K562 (cell line): ENCODE measurements at places on chromosomes 1 and 21.

DNA sequence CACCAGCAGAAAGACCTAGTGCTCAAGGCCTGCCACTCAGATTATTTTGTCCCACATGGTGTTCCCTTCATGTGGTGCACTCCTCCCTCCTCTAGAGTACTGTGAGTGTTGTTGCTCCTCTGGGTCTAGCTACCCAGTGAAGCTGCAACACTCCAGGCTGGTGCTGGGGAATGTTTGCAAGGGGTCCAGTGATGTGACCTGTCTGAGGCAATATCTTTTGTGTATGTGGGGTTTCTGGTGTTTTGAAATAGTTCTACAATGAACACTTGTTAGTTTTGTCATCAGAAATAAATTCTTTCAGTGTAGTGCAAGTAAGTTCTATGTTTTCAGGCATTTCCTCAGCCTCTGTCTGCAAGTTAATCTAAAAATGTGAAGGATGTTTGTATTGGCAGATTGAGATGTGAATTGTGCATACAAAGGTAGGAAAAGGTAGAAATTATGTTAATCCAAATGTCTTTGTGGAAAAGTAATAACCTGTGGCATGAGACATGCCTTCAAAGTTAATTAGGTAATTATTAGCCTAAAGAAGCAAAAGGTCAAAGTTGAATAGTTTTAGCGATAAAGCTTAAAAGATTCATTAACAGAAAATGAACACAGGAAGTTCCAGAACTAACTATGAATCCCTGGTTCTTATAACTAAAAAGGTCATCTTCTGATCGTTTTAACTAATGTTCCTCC lies 616.8 kb downstream of the LTN1 start:
- DNase-seq = no peak
- no peaks in the 10 kb centered on the region for H3K36me3 ChIP-seq
- H3K4me1 ChIP-seq = no peaks in the 10 kb centered on the region
- no peak overlapping the region for H3K4me3 ChIP-seq
- H3K27me3 ChIP-seq = no peaks in the 10 kb centered on the region

- H3K27me3 ChIP-seq = peaks cover 9% of the 10 kb centered on the region; the same call in 2 of the 3 replicates
- peaks cover 10% of the 10 kb centered on the region; the same call in 1 of the 2 replicates for H3K4me1 ChIP-seq
- no peaks in the 10 kb centered on the region for H3K36me3 ChIP-seq
- no peak overlapping the region for H3K27ac ChIP-seq
- DNase-seq = no peak
Measured at GRCh38 chr1:182083851-182084486, 22.5 kb upstream of the ZNF648 start.

GRCh38 chr1:92219028-92219427 lies 1.3 kb downstream of the C1orf146 start:
- H3K4me3 ChIP-seq = no peak overlapping the region
- H3K27me3 ChIP-seq = peaks cover 5% of the 10 kb centered on the region; the same call in 1 of the 2 replicates
- DNase-seq = no peak
- H3K4me1 ChIP-seq = no peaks in the 10 kb centered on the region

- H3K4me3 ChIP-seq = no peak overlapping the region
- H3K27me3 ChIP-seq = no peaks in the 10 kb centered on the region
Measured at GRCh38 chr1:238485057-238485911, 594.6 kb upstream of the ZP4 start.

- H3K4me1 ChIP-seq = peaks cover 57% of the 10 kb centered on the region
- no peaks in the 10 kb centered on the region for H3K27me3 ChIP-seq
- H3K36me3 ChIP-seq = 0 out of 3 replicates have a peak, but pooled peaks cover 5% of the 10 kb centered on the region
- H3K4me3 ChIP-seq = peak within 1 kb of the TSS; percentile 40
Measured at GRCh38 chr1:155127105-155127966, at the start of gene EFNA1. Gene EFNA1, plus strand, starts transcription at chr1:155127876. Its CDS starts 102 bp downstream, at chr1:155127978.

DNA sequence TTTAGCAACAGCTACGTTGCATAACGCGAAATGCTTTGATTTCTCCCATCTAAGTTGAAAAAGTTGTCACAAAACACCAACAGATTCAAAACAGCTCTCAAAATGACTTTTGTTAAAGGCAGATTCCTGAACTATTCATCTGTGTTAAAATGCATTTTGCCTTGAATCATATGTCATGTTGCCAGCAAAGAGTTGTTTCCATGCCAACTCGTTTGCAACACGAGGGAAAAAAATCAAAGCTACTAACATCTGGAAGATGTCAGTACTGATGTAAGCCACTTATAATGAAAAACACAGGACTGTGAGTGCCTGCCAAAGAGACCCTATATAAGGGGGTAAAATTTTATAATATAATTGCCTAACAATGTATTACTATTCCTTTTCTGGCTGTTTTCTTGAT lies 182.7 kb upstream of the PTBP2 start:
- H3K27me3 ChIP-seq = no peaks in the 10 kb centered on the region
- no peak for DNase-seq
- H3K36me3 ChIP-seq = no peaks in the 10 kb centered on the region
- H3K4me3 ChIP-seq = no peak overlapping the region
- no peak overlapping the region for H3K27ac ChIP-seq
- no peaks in the 10 kb centered on the region for H3K4me1 ChIP-seq

GRCh38 chr1:6246497-6247467 lies 2.8 kb downstream of the HES3 start:
- no peak overlapping the region for H3K4me3 ChIP-seq
- DNase-seq = peak; percentile 90
- no peak overlapping the region for H3K27ac ChIP-seq
- H3K27me3 ChIP-seq = peaks cover 69% of the 10 kb centered on the region
- no peaks in the 10 kb centered on the region for H3K36me3 ChIP-seq

DNA sequence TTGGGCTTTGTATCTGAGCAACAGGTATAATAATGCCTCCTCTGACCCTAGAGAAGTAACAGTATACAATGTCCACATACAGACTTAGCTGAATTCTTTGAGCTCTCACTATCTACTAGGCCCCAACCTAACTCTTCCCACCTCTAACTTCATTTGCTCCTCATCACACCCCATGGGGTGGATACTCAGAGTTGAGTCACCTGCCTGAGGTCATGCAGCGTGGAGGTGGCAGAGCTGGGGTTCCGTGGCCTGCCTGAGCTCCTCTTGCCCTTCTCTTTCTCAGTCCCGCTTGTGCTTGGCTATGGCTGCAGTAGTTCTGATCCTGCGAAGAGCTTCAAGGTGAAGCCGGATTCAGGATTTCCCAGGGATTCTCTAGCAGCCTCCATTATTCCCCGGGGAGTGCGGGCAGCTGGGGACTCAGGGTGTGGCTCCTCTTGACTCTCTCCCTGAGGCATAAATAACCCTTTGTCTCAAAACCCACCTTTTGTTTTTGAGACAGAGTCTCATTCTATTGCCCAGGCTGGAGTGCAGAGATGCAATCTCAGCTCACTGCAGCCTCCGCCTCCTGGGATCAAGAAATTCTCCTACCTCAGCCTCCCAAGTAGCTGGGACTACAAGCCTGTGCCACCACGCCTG lies 29.9 kb upstream of the ACTL8 start:
- no peaks in the 10 kb centered on the region for H3K4me1 ChIP-seq
- no peak overlapping the region for H3K4me3 ChIP-seq
- H3K27me3 ChIP-seq = peaks cover 22% of the 10 kb centered on the region
- no peak overlapping the region for H3K27ac ChIP-seq

DNA sequence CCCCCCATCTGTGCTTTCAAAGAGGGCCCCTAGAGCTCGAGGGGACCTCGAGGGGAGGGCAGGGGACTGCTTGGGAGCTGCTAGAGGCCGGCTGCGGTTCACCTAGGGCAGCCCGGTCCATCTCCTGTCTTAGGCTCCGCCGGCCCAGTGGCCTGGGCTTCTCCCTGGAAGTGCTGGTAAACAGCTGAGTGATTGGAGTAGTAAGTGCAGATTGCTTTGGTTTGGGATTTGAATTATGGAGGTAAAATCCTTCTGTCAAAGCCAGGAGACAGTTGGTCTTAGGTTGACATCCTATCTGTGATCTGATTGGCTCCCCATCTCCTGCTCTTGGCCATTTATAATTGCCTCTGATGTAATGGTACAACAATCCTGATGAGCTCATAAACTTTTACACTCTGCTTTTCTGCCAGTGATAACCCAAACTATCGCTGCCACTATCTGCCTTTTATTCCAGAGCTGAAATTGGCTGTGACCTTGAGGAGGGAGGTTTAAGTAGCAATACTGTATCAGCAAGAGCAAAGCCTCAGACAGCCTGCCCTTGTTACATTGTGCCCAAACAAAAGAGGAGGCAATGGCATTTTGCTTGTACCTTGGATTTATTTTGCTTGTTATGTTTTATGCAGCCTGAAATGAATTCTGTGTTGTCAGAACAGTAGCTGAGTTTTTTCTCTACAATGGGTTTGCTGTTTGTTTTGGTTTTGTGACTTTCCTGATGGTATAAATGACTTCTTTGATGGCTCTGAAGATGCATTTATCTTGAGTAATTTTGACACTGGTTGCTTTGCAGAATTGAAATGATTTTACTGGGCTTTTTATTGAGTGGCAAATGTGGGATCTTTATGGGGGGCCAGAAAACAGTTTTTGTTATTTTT lies 2.4 kb downstream of the ARID1A start:
- H3K4me3 ChIP-seq = peak overlapping the region; percentile 79
- H3K36me3 ChIP-seq = peaks cover 49% of the 10 kb centered on the region
- H3K4me1 ChIP-seq = peaks cover 49% of the 10 kb centered on the region
- no peaks in the 10 kb centered on the region for H3K27me3 ChIP-seq

DNA sequence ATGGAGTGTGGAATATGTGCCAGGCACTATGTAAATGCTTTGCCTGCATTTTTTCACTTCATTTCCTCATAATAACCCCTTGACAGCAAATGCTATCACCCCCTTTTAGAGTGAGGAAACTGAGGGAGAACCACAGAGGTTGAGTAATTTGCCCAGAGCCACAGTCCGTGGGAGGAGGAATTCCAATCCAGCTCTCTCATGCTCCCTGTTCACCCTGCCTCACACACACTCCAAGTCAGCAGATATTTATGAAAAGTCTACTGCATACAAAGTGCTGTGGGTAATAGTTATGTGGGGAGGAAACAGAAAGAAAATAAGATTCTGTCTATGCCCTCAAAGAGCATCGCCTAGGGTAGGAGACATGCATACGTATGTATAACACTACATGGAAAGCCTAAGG lies 30.9 kb upstream of the RBM15 start:
- H3K4me3 ChIP-seq = no peak overlapping the region
- H3K27me3 ChIP-seq = peaks cover 5% of the 10 kb centered on the region; the same call in 2 of the 3 replicates
- H3K4me1 ChIP-seq = no peaks in the 10 kb centered on the region

DNA sequence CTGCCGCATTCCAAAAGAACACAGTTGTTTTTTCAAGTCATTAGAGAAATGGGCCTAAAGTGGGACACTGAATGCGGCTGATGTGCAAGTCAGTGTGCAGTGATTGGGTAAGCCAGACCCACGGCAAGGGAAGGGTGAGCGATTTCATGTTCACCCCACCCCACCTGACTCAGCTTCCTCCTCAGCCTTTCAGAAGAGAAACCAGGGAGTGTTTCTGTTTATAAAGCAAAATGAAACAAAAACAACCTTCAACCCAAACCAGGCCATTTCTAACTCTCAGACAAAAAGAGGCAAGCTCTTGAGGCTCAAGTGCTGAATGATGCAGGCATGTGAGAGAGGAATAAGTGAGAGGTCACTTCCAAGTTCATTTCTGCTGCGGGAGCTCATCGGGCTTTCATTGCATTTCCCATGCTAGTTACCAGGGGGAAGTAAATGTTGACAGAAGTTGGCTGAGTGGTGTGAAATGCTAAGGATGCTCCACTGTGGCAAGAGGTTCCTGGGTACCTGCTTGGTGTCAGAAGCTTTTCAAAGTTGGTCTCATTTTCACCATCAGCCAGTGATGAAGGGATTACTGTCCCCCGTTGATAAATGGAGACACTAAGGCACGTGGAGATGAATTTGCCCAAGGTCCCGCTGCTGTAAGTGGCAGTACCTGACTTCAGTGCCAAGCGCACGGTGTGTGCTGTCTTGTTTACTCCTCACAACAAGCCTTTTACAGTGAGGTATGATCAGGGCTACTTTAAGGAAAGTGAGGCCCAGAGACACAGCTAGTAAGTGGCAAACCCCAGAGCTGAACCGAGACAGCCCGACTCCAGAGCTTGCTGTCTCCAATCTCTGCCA lies 29.1 kb downstream of the STPG1 start:
- H3K4me3 ChIP-seq = no peak overlapping the region
- no peak for DNase-seq
- no peaks in the 10 kb centered on the region for H3K36me3 ChIP-seq
- no peaks in the 10 kb centered on the region for H3K4me1 ChIP-seq

DNA sequence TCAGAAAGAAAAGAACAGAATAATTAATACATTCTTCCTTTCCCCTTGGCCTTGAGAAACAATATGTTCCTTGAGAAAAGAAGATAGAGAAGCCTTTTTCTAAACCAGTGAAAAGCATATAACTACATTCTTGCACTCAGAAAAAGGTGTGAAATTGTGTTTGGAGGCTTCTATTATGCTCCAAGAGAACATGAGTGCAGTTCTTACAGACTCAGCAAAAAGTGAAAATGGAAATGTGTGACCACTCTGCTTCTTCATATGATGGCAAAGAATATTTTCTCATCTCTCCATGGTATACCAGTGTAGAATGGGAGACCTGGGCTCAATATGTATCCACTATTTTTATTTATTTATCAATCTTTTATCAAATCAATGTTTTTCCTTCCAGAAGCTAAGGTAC lies 43.2 kb downstream of the ALG14 start:
- no peak overlapping the region for H3K27ac ChIP-seq
- H3K27me3 ChIP-seq = no peaks in the 10 kb centered on the region
- no peak overlapping the region for H3K4me3 ChIP-seq

GRCh38 chr1:163231385-163231784 lies 28.7 kb upstream of the RGS5 start:
- H3K36me3 ChIP-seq = no peaks in the 10 kb centered on the region
- H3K27ac ChIP-seq = no peak overlapping the region

GRCh38 chr1:167101754-167102153 lies 7.9 kb downstream of the STYXL2 start:
- H3K27ac ChIP-seq = no peak overlapping the region
- no peak for DNase-seq
- H3K27me3 ChIP-seq = peaks cover 25% of the 10 kb centered on the region
- H3K4me1 ChIP-seq = no peaks in the 10 kb centered on the region

GRCh38 chr1:99565606-99566289 lies 80.2 kb upstream of the PALMD start:
- H3K27ac ChIP-seq = no peak overlapping the region
- no peaks in the 10 kb centered on the region for H3K27me3 ChIP-seq

GRCh38 chr1:77966291-77966690 lies 12.6 kb downstream of the FUBP1 start:
- DNase-seq = no peak
- H3K27ac ChIP-seq = no peak overlapping the region
- H3K4me1 ChIP-seq = no peaks in the 10 kb centered on the region
- no peak overlapping the region for H3K4me3 ChIP-seq

DNA sequence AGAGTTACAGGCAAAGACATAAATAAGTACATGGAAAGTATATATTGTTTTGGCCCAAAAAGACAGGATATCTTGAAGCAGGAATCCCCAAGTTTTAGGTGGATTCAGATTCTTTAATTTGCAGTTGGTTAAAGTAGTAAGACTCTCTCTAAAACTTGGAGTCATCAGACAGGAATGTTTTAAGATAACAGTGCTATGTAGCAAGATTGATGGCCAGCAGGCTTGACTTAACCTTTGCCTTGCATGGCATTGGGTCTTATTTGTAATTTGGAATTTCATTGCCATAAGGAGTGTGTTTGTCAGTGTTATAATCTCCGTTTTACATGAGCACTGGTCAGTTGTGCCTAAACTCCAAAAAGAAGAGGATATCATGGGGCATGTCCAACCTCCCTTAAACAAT lies 727.6 kb upstream of the CHRM3 start:
- no peak for DNase-seq
- H3K27ac ChIP-seq = no peak overlapping the region
- no peaks in the 10 kb centered on the region for H3K4me1 ChIP-seq
- no peaks in the 10 kb centered on the region for H3K36me3 ChIP-seq
